Activated T-cell treated with anti-CD3 and anti-CD28 coated beads, Interleukin-2, amount 50 U/mL, for 4 hours (primary cell): ENCODE measurements at places on chromosomes 11 and 22. TPM values are rescaled to one million over a fixed set of nuclear protein-coding genes. Genes with fewer than 3 reads are reported as not detected.

DNA sequence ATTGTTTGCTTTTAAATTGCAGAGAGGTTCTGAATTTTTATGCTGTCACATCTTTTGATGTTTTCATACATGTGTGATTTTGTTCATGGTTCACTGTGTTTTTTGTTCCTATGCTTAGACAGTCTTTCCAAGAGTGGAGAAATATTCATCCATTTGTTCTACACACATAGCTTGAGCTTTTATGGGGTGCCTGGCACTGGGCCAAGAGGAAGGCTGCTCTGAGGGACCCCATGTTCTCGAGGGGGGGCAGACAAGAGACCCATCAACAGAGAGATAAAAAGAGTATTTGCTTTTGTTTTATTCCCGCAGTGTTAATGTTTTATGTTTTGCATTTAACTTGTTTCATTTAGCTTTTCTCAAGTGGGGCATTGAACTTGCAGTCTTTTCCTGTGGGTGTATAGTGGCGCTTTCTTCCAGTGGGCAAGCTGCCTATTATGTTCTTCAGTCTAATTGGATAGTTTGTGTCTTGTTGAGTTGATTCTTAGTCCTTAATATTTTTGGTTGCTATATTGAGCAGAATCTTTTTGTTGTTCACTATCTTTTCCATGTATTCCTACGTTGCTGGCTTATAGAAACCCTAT lies 57.7 kb downstream of the CABIN1 start:
- no peak for DNase-seq

MOV10L1 gene
- total RNA-seq = not detected

- DNase-seq = no peak
Measured at GRCh38 chr11:117552626-117553025, 225.0 kb downstream of the CEP164 start.

DNA sequence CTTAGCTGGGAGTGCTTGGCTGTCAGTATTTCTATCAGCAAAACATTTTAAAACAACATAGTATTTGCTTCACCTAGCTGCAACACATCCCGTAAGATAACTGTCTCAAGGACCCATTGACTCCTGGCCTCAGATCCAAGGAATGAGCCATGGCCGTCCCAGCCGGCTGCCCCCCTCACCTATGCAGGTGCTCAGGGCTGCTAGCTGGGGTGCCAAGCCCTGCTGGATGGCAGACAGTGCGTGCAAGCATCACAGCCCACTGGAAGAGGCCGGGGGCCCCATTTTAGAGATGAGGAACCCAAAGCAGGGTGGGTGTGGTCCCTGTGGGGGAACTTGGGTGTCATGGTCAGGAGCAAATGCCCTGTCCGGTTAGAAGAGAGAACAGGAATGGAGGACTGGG lies 8.5 kb downstream of the PSMC3 start:
- no peak for DNase-seq

GRCh38 chr11:69008737-69009440 lies 4.2 kb downstream of the MRGPRF start:
- no peak for DNase-seq
